ENCODE measurements at places on chromosomes 11 and 22. TPM values are rescaled to one million over a fixed set of nuclear protein-coding genes. Genes with fewer than 3 reads are reported as not detected.

MMP27 gene
- not detected for total RNA-seq

RAB36 gene
- 2.1 TPM for total RNA-seq

SLC22A8 gene
- total RNA-seq = not detected

LSP1 gene
- 15.5 TPM for total RNA-seq

CARD16 gene
- 4.8 TPM for total RNA-seq

MALAT1 gene
- 32,672 TPM for total RNA-seq

TRIM51 gene
- total RNA-seq = not detected

- no peaks in the 10 kb centered on the region for H3K4me1 ChIP-seq
- H3K4me3 ChIP-seq = no peak overlapping the region
- no peak for DNase-seq
- no peaks in the 10 kb centered on the region for H3K36me3 ChIP-seq
- H3K27ac ChIP-seq = no peak overlapping the region
- H3K27me3 ChIP-seq = no peaks in the 10 kb centered on the region
Measured at GRCh38 chr11:95483339-95483738, 252.3 kb upstream of the SESN3 start.

GRCh38 chr22:19880786-19881569 lies 26.3 kb upstream of the GNB1L start:
- H3K4me3 ChIP-seq = no peak overlapping the region
- H3K4me1 ChIP-seq = peaks cover 24% of the 10 kb centered on the region
- peak; percentile 74 for DNase-seq
- no peaks in the 10 kb centered on the region for H3K36me3 ChIP-seq

DNA sequence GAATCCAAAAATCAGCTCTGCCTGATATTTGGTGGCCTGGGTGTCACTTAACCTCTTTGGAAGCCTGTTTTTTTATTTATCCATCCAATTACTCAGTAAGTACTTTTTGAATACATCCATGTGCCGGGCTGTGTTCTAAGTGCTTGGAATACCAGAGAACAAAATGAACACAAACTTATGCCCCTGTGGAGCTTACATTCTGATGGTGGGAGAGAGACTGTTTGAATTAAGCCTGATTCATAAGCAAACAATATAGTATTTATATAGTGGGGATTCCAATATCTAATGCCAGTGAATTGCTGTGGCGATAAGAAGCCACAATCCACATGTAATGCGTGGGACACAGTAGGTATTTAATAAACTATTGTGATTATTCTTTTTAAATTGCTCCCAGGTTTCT lies 19.4 kb downstream of the KCNJ5 start:
- no peaks in the 10 kb centered on the region for H3K4me1 ChIP-seq
- H3K27me3 ChIP-seq = peaks cover 45% of the 10 kb centered on the region
- DNase-seq = no peak
- no peak overlapping the region for H3K4me3 ChIP-seq
- H3K27ac ChIP-seq = no peak overlapping the region

DNA sequence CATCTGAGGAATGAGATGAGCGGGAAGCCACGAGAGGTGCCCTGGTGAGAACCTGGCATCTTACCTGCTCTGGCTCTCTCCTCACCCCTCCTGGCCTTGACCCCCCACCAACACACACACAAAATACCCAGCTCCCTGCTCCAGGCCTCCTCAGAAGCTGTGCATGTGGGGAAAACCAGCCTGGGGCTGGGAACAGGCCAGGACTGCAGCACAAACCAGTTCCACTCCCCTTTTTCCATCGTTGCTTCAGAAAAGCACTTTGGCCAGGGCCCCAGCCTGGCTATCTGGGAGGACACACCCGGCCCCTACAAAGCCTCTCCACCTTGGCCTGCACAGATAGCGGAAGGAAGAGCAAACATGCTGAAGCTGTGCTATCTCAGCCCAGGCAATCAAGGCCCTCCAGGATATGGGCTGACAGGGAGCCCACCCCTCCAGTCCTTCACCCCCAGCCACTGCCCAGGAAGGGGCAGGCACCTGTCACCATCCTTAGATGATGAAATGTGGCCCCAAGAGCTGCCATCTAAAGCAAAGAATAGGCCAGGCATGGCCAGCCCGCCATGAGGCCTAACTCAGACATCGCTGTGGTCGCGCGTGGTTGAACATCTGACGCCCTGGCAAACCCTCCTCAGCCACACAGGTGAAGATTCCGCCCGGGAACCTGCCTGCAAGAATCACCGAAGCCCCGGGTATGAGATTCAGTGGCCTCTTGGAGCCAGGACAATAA lies 35.4 kb downstream of the PISD start:
- no peak overlapping the region for H3K4me3 ChIP-seq
- H3K36me3 ChIP-seq = no peaks in the 10 kb centered on the region
- peak overlapping the region; percentile 66 for H3K27ac ChIP-seq
- H3K27me3 ChIP-seq = no peaks in the 10 kb centered on the region
- no peak for DNase-seq

DNA sequence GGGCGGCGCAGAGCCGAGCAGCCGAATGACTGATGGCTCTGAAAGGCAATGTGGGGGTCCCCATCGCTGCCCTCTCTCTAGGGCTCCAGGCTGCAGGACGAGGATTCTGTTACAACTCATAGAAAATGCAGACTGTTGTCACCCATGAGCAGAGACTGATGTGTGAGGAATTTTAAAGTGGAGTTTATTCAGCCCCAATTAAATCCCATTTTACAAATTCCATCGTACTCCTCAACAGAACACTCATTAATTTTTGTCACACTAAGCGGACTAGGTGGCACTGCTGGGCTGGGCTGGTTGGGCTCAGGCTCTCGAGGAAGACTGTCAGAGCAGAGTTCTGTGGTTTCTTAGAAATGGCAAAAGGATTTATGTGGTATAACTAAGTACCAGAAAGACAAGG lies 102.6 kb upstream of the SPON1 start:
- no peaks in the 10 kb centered on the region for H3K27me3 ChIP-seq
- H3K4me1 ChIP-seq = no peaks in the 10 kb centered on the region
- H3K36me3 ChIP-seq = no peaks in the 10 kb centered on the region
- no peak overlapping the region for H3K27ac ChIP-seq
- DNase-seq = no peak

Measured in sigmoid colon (tissue), 7 donors.